ENCODE measurements at places on chromosomes 6 and 20.
A peak's percentile ranks its signal among the peaks of the same experiment; 100 is the strongest.

DNA sequence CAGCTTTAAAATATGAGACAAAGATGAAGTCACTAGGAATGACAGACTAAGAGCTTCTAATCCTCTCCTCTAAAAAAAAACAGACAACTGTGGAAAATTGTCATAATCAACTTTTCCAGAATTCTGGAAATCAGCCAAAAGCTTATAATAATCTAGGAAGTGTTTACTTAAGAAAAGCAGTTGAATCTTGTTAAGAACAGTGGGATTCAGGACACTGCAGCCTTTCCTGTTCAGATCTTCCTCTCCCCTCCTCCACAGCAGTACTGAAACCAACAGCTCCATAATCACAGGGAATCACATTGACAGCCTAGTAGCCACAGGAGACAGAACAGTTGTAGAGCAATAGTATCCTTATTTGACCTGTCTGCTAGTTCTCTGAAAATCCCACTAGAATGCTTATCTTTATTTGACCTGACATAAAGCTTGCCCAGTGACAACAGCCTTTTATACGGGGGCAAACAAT, 41.6 kb downstream of the IBTK start:
- no peak for DNase-seq

GRCh38 chr20:41166201-41167117, 29.1 kb downstream of the PLCG1 start:
- no peak for DNase-seq

DNA sequence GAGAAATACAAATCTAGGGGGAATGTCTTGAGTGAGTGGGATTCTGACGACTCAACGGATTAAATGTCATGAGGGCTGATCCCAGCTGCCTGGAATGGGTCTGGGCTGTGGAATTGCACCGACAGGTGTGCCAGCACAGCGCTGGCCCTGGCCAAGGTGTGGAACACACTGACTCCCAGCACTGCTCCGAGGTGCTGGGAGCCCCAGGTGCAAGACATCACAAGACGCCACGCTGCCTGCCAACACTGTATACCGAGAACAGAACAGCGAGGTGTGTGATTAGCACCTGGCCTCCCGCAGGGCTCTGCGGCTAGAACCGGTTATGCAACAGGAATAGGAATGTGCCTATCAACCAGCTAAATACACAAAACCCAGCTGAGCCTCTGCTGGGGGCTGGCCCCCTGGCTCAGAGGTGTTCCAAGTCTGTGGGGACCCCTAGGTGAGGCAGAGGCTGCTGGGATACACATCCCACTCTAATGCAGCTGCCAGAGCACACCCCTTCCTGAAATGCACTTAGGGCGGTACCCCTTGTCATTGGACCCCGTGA, 24.8 kb upstream of the APMAP start:
- DNase-seq: no peak

DNA sequence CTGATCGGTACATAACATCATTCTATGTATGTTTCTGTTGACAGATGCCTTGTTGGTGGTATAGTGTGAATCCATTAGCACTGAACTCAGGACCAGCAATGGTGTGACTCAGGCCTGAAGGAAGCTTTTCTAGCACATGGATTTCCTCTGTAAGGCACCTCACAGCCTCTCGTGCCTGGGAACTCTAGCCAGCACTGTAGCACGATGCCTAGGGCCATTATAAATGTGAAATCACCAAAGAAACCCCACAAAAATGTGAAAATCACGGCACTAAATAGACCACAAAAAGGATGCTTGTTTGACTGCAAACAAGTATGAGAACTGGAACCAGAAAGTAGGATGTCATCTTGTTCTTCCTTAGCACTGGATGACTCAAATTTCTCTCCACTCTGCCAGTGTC, 63.7 kb upstream of the NKX2-2 start:
- no peak for DNase-seq

- DNase-seq: peak; percentile 33
These were observed 33.0 kb downstream of the HNF4A start for GRCh38 chr20:44388466-44389023.

DNA sequence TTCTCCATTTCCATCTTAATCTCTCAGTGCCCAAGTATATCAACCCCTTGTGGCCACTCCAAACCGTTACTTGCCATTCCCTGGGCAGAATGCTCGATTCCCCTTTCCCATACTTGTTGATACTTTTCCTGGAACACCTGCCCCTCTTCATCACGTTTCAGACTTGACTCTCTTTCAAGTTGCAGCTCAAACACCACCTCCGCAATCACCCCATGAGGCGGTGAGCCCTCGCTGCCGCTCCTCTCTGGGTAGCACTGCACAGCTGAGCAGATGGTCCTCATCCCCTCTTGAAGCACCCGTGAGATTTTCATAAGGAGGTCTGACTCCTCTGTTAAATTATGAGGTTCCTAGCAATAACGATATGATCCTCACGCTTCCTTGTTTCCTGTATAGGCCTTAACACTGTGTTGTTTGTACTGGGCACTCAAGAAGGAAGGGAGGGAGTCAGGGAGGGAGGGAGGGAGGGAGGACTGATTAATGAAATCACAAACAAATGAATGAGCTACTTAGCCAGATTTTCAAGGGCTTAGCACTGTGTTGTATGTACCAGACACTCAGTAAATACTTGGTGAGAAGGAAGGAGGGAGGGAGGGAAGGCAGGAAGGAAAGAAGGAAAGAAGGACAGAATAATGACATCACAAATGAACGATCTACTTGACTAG, 8.0 kb upstream of the UQCC2 start:
- no peak for DNase-seq

- no peak for DNase-seq
These were observed 45.3 kb upstream of the COL21A1 start for GRCh38 chr6:56292505-56293181.

GRCh38 chr6:83429857-83430610, 817 bp downstream of the ME1 start:
- no peak for DNase-seq

- no peak for DNase-seq
These were observed 1.4 kb downstream of the IL22RA2 start for GRCh38 chr6:137171824-137172733.

DNA sequence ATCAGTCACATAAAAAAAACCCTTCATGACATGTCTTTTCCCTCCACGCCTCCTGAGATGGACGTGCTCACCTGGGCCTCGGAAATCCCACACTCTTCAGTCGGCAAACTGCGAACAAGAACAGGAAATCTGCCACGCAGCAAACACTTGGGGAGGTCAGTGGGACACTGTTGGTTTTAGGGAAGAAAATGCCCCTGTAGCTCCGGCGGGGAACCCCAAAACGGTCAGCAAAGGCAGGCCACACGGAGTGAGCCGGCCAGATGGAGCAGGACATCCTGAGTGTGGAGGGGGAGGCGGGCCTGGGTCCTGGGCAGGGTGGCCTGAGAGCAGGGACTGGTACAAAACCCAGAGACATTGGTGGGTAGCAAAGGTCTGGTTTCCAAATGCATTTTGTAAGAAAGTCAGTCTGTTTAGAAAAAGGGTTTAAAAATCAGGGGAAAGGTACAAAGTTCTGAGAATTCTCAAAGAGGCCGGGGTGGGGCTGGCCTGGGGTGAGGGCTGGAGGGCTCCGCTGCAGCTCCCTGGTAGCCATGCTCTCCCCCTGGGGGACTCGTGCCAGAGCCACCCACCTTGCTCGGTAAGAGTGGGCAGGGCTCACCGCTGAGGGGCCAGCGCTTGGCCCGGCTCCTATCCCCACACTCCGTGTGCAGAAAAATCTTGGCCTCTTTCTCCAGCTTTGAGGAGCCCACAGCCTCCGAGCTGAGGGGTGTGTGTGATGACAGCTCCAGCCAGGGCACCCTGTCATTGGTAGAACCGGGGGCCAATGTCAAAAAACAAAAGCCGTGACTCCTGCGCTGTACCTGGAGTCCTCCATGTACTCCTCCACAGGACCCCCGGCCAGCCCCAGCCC, 5.2 kb downstream of the SLC2A4RG start:
- no peak for DNase-seq

DNA sequence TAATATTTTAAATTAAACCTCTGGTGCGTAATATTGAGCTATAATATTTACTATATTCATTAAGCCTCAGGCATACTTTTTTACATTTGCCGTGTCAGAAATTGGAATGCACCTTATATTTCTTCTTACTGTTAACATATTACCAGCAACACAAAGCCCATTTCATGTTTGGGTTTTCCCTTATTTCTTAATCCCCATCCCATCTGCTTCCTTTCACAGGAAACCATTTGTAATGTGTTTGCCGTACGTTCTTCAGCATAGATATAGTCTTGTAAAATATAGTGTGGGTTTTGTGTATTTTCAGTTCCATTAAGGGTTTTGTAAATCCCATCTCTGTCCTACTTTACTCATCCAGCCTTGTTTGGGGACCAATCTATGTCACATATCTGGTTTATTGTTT, 6.5 kb downstream of the EYS start:
- no peak for DNase-seq

DNA sequence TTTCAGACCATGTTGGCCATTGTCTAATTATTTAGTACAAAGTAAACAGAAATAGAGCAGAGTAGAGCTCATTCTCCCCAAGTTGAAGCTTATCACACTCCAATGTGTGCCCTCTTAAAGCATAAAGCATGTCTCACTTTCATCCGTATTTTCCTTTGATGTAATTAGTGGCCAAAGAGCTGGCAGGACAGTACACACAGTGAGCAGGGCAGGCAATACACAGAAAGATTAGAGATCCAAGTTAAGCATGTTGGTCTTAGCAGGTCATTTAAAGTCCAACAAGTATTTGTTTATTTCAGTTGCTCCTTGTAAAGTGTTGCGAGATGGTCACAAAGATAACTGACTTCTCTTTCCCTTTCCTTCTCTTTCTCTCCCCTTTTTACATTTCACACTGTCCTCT, 47.2 kb downstream of the RFX6 start:
- DNase-seq: no peak
